Activated T-helper 17 cell treated with anti-CD3 and anti-CD28 coated beads, Interleukin-2, amount 50 U/mL, for 72 hours (primary cell): ENCODE measurements at places on chromosomes 3 and 15. TPM values are rescaled to one million over a fixed set of nuclear protein-coding genes. Genes with fewer than 3 reads are reported as not detected.

GRCh38 chr3:134713671-134714070, 62.8 kb upstream of the KY start:
- no peak for ATAC-seq

DNA sequence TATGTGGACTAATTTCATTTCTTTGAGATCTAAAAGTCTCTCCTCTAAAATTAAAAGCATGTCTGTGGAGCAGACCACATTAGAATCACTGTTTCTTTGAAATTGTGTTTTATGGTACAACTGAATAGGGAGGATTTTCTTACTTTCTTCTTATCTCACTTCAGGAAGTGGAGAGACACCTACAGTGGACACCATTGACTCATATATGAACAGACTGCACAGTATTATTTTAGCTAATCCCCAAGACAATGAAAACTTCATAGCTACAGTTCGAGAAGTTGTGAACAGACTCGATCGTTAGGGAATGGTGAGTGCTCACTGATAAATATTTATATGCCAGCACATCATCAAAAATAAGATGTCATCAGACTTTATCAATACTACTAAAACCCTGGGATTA, 58.3 kb downstream of the HMG20A start:
- ATAC-seq, result peak; percentile 69

DNA sequence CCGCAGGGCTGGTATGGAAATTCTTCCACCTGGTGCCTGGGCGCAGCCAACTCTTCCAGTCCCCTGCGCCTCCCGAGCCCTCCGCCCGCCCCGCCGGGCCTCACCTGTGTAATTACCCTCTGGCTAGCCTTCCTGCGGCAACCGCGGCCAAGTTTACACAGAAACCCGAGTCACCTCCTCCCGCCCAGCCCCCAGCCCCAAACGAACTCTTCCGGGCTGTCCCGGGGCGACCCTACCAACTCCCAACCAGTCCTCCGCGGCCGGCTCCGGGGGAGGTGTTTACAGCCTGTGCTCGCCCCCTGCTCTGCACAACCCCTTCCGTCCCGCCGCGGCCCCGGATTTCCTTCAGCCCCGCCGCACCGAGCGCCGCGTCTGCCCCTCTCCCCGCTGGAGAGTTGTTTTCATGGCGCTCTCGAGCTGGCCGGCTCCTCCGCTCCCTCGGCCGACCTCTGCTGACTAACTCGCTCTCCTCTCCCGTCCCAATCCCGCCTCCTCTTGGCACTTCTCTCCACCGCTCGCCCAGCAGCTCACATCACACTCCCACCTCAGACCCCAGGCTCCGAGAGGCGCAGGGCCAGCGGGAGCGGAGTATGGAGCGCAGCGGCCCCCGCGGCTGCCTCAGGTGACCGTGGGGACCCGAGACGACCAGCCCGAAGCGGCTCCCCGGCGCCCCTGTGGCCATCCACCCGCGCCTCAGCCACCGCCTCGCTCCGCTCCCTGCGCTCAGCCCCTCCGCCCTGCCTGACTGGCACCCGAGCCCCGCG, 538 bp downstream of the ATOSA start:
- peak; percentile 54 for ATAC-seq

GRCh38 chr3:153242896-153243295, 80.9 kb downstream of the RAP2B start:
- ATAC-seq, result no peak

GRCh38 chr15:29904757-29905417, 82.6 kb upstream of the TJP1 start:
- ATAC-seq, result no peak

DNA sequence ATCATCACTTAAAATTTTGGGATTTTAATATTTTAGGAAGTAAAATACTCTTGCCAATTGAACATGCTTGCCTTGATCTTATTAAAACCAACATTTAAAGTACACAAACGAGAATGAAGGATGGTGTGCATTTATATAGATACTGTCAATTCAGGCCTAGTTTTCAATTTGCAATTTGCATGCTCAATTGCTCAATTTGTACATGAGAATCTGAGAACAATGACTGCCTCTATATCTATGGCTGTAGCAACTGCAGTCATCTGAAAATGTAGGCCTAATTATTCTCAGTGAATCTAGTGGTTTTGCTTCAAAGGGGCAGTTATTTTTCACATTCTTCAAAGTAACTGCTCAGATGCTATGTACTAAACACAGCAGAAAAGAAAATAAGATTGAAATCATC, 18.8 kb downstream of the ZBBX start:
- ATAC-seq, result no peak

GRCh38 chr15:53520996-53521395, 238.5 kb downstream of the WDR72 start:
- no peak for ATAC-seq

The CSPG4 gene
- not detected for total RNA-seq

The SRGAP3 gene
- total RNA-seq, result 0.97 TPM

The NFKBIZ gene
- 123 TPM for total RNA-seq
